Hepatocyte (in vitro differentiated cells): ENCODE measurements at places on chromosomes 2 and 18. TPM values are rescaled to one million over a fixed set of nuclear protein-coding genes. Genes with fewer than 3 reads are reported as not detected.
A peak's percentile ranks its signal among the peaks of the same experiment; 100 is the strongest.

DNA sequence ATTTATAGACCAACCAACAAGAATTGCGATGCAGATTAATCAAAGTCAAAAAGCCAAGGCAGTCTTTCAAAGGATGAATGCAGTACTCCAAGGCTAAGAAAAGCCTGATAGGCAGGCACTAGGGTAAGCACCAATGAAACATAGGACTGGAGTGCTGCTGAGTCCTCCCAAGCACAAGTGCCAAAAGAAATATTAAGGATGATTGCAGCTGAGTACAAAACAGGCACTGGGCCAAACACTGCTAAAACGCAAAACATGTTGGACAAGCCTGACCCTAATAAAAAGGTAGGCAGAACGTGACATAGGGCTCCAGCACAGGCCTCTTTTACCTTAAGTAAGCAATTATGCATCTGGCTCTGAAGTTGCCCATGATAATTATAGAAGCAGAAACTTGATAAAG is 160.1 kb upstream of the LRP1B start:
- no peaks in the 10 kb centered on the region for H3K36me3 ChIP-seq
- H3K4me3 ChIP-seq = no peak overlapping the region
- H3K4me1 ChIP-seq = no peaks in the 10 kb centered on the region
- no peak for DNase-seq

DNA sequence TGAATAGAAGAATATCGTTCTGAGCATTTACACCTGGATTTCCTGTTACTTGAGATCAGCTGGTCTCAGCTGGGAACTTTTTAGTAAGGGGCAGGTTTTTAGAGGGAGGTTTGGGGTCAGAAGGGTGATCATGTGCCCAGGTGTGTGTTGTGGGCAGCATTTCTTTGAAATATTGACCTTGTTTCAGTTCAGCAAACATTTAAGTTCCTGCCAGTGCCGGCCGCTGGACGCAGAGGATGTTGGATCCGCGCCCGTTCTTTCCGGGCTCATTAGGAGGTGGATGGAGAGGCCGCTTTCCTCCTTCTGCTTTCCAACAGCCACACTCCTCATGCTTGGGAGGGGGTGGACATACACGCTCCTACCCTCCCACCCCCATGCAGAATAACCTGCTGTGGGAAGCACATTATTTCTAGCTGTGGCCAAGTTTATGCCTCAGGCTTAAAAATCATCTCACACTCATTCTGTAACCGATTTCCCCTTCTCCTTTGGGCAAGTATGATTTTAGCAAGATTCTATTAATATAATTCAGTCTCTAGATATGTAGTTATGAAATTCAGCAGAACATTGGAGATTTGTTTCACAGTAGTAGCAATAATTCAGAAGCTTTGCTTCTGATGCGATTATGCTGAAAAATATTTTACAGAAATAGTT is 131.4 kb downstream of the ZNF236 start:
- H3K36me3 ChIP-seq = no peaks in the 10 kb centered on the region
- DNase-seq = no peak
- no peaks in the 10 kb centered on the region for H3K4me1 ChIP-seq
- H3K4me3 ChIP-seq = no peak overlapping the region
- H3K27me3 ChIP-seq = no peaks in the 10 kb centered on the region

- H3K4me1 ChIP-seq = peaks cover 22% of the 10 kb centered on the region
- peak; percentile 25 for DNase-seq
- peak overlapping the region; percentile 37 for H3K4me3 ChIP-seq
- H3K27ac ChIP-seq = no peak overlapping the region
- H3K36me3 ChIP-seq = no peaks in the 10 kb centered on the region
Observed at GRCh38 chr18:59696311-59697235, 650 bp downstream of the CCBE1 start.

GRCh38 chr18:74951165-74951760 is 257.7 kb downstream of the PTGR3 start:
- peak; percentile 39 for DNase-seq
- H3K4me3 ChIP-seq = no peak overlapping the region
- no peaks in the 10 kb centered on the region for H3K36me3 ChIP-seq
- H3K27me3 ChIP-seq = no peaks in the 10 kb centered on the region

GRCh38 chr2:172128484-172128883 is 25.8 kb upstream of the DLX2 start:
- no peak overlapping the region for H3K27ac ChIP-seq
- no peak overlapping the region for H3K4me3 ChIP-seq
- H3K27me3 ChIP-seq = no peaks in the 10 kb centered on the region
- no peak for DNase-seq

DNA sequence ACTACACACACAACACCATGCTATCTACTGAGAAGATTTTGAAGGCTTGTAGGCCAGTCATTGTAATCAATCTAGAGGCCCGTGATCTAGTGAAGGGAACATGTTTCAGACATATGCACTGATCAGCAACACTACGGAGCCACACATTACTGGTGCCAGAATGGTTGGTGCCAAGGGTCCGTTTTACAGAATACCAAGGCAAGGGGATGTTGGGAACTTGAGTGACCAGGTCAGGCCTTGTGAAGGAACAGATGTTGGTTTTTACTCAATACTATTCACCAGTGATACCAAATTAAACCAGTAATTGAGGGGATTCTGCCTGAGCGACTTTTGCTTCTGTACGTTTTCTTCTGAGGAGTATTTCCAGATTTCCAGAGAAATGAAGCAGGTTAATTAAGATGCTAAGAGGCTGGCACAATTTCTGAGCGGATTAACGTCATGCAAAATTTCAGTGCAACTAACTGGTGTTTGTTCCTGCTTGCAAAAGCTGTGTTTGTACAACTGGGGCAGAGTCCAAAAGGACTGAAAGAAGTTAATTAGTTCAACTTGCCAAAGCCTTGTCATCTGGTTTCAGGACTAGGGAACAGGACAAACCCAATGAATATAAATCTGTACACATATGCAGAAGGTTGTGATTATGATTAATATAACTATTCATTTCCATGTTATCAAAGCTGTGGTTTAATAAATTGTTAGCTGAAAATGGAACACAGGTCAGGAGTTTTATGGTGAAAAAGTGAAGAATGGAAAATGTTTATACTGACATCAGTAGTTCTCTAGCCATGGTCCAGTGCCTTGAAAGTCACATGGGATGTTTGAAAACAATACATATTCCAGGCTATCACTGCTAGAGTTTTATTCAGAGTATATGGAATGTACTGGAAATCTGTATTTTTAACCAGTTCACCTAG is 432.1 kb upstream of the DCC start:
- peaks cover 5% of the 10 kb centered on the region for H3K4me1 ChIP-seq
- no peaks in the 10 kb centered on the region for H3K27me3 ChIP-seq
- DNase-seq = peak; percentile 41

DNA sequence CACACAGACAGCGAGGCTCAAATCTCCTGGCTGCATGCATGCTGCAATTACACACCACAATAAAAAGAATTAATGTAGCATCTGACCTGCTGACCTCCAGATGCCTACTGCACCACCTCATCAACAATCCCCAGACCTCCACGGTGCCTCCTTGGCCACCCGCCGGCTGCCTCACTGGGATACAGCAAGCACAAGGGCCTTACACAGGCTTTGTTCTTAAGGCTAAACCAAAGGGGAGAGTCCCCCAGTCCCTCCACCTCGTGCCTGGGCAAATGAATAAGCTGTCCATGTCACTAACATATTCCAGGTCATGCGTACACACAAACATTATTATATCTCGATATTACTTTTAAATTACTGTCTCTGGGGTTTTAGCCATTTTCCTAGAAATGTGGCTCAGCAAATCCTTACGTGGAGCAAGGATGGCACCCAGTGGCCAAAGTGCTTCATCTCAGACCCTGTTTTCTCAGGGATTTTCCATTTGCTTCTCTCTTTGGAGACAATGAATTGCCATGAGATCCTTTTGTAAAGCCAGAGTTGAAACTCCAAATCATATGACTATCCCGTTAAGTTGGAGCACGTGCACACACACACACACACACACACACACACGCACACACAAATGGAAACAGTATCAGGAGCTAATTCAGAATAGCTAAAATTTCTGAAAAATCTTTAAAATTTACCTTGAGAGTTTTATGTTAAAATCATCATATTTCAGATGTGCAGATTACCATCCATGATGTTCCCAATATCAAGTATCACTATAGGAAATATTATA is 313.8 kb downstream of the PDE11A start:
- H3K4me3 ChIP-seq = no peak overlapping the region
- peaks cover 5% of the 10 kb centered on the region for H3K4me1 ChIP-seq
- H3K27ac ChIP-seq = no peak overlapping the region
- no peaks in the 10 kb centered on the region for H3K27me3 ChIP-seq

DNA sequence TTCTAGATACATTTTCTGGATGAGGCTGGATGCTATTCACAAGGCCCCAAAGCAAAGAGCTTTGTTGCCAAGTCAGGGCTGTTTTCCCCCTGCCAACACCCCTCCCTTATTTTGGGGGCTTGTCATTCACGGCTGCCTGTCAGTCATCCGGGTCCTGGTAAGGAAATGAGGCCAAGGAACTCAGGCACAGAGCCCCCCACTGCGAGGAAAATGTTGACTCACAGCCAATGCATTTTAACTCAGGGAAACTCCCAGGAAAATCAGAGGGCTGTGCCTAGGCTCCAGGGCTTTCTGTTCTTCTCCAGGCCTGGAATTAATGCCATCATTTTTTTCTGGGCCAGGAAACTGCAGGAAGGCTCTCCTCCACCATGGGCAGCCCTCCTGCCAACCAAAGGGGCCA is 241.1 kb downstream of the SMAD2 start:
- no peak overlapping the region for H3K4me3 ChIP-seq
- DNase-seq = no peak
- H3K27me3 ChIP-seq = peaks cover 8% of the 10 kb centered on the region
- H3K4me1 ChIP-seq = no peaks in the 10 kb centered on the region
- H3K36me3 ChIP-seq = no peaks in the 10 kb centered on the region

- peak; percentile 6 for DNase-seq
- H3K36me3 ChIP-seq = no peaks in the 10 kb centered on the region
- H3K4me3 ChIP-seq = no peak overlapping the region
- H3K4me1 ChIP-seq = no peaks in the 10 kb centered on the region
- H3K27me3 ChIP-seq = no peaks in the 10 kb centered on the region
Observed at GRCh38 chr2:189363559-189363958, 77.7 kb upstream of the WDR75 start.

- no peaks in the 10 kb centered on the region for H3K27me3 ChIP-seq
- H3K27ac ChIP-seq = no peak overlapping the region
- no peaks in the 10 kb centered on the region for H3K36me3 ChIP-seq
- H3K4me3 ChIP-seq = no peak overlapping the region
- no peaks in the 10 kb centered on the region for H3K4me1 ChIP-seq
- no peak for DNase-seq
Observed at GRCh38 chr2:160087854-160088745, 25.7 kb upstream of the PLA2R1 start.

DNA sequence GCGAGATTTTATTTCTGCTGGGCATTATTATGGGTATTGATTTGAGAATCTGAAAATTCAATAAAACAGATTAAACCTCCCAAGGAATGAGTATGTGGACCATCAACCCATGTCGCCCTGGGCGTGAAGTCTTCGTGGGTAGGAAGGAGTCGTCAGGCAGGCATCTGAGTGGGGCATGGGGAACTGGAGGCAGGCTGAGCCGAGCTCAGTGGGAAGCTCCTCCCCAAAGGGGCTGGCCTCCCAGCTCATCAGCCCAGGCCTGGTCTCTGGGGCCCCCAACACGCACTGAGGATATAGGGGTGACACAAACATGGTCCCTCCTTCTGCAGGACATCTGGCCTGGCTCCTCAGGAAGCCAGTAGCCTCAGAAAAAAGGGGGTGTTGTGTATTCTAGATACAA is 265.2 kb downstream of the TFCP2L1 start:
- DNase-seq = no peak
- H3K36me3 ChIP-seq = no peaks in the 10 kb centered on the region
- peaks cover 3% of the 10 kb centered on the region for H3K27me3 ChIP-seq
- no peak overlapping the region for H3K27ac ChIP-seq

DNA sequence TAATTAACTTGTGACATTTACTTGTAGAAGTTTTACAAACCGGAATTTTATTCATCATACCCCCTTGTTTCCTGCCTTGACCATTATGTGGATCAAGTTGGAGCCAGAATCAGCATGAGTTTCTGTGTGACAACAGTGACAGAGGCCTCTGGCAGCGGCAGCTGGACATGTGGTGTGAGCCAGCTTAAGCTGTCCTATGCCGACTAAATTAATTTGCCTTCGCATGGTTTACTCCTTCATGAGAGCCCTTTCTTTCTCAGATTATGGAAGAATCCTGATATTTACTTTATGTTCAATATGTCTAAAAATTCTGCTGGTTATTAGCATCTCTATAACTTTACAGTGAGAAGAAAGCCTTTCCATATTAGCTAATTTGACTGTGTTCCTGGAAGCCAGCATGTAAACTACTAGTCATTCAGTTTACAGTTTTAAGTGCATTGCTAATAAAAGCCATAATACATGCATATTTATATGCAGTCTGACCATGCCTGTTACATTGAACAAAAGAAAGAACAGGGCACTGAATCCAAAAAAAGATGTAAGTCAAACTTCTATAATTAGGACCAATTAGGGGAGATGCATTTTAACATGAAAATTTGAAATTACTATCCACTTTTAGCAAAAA is 495.8 kb upstream of the ACVR2A start:
- no peaks in the 10 kb centered on the region for H3K36me3 ChIP-seq
- H3K4me1 ChIP-seq = no peaks in the 10 kb centered on the region
- no peak overlapping the region for H3K27ac ChIP-seq
- no peak overlapping the region for H3K4me3 ChIP-seq
- DNase-seq = no peak
- H3K27me3 ChIP-seq = no peaks in the 10 kb centered on the region

DNA sequence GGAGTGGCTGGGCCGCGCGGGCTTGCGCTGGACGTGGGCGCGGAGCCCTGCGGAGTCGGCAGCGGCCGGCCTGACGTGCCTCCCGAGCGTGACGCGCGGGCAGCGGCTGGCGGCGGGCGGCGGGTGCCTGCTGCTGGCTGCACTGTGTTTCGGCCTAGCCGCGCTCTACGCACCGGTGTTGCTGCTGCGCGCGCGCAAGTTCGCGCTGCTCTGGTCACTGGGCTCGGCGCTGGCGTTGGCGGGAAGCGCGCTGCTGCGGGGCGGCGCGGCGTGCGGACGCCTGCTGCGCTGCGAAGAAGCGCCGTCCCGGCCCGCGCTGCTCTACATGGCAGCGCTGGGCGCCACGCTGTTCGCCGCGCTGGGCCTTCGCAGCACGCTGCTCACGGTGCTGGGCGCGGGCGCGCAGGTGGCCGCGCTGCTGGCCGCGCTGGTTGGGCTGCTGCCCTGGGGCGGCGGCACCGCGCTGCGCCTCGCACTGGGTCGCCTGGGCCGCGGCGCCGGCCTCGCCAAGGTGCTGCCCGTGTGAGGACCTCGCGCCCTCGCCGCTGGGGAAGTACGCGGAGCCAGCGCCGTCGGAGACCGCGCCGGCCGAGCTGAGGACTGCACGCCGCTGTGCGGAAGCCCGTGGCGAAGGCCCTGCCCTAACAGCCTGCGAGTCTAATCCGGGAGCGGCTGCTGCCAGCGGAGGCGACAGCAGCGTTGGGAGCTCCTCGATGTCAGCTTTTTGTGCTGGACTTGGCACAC is 526 bp downstream of the SFT2D3 start:
- H3K4me3 ChIP-seq = peak overlapping the region; percentile 65
- H3K36me3 ChIP-seq = no peaks in the 10 kb centered on the region
- H3K27me3 ChIP-seq = no peaks in the 10 kb centered on the region
- peak overlapping the region; percentile 99 for H3K27ac ChIP-seq

ZSCAN30 gene
- total RNA-seq = 10.6 and 21.5 TPM in 2 replicates

PCARE gene
- 0.04 and 2.2 TPM in 2 replicates for total RNA-seq

SP5 gene
- 1.0 and 1.9 TPM in 2 replicates for total RNA-seq

CHAC2 gene
- total RNA-seq = 2.1 and 3.5 TPM in 2 replicates

TMEM18 gene
- total RNA-seq = 35.2 and 35.4 TPM in 2 replicates

RAB17 gene
- total RNA-seq = 56.8 and 58.3 TPM in 2 replicates
